ENCODE measurements at places on chromosomes 4 and X.

DNA sequence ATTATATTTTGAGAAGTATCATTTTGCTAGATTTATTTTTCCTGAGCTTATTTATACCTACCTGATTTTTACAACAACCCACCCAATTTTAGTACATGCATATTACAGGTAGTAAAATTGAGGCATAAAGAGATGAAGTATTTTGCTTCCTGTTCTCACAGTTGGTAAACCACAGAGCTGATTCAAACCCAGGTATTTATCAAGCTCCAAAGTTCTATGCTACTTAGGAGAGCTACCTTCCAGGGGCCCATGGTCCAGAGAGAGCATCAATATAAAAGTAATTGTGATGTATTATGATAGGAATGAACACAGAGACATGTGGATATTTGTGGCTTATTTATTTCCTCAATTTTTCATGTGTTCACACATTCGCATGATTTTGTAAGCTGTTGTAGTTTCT, 20.2 kb upstream of the GBA3 start:
- no peak overlapping the region for H3K4me3 ChIP-seq
- H3K4me1 ChIP-seq = no peaks in the 10 kb centered on the region
- H3K27me3 ChIP-seq = no peaks in the 10 kb centered on the region
- H3K36me3 ChIP-seq = no peaks in the 10 kb centered on the region

GRCh38 chrX:134933248-134933647, 57.5 kb upstream of the SMIM10 start:
- no peaks in the 10 kb centered on the region for H3K36me3 ChIP-seq
- H3K27ac ChIP-seq = no peak overlapping the region
- H3K4me3 ChIP-seq = no peak overlapping the region
- no peaks in the 10 kb centered on the region for H3K27me3 ChIP-seq
- no peak for DNase-seq

- no peaks in the 10 kb centered on the region for H3K4me1 ChIP-seq
- no peaks in the 10 kb centered on the region for H3K36me3 ChIP-seq
- H3K27me3 ChIP-seq = no peaks in the 10 kb centered on the region
- H3K27ac ChIP-seq = no peak overlapping the region
- H3K4me3 ChIP-seq = no peak overlapping the region
Measured at GRCh38 chr4:81921751-81922159, 450.0 kb upstream of the RASGEF1B start.

DNA sequence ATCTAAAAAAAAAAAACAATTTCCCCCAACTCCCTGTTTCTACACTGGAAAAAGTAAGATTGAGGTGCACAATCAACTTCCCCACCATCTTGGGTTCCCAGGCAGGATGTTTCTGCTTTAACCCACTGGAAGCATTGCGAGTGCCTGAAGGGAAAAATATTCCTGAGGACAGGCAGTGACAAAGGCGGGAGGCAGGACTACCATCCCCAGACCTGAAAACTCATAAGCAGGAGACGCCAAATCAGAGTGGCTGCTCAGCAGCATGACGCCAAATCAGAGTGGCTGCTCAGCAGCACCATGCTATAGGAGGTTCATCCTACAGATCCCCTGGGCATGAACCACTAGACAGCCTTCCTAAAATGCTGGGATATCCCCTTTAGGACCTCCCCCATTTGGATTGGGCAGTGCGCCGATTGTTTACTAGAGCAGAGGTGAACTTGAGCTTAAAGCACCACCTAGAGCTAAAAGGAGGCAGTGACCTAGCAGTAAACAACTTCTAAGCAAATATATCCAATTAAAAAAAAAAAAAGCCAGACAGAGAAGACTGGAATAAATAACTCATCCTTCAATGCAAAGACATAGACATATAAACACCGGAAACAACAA, 35.0 kb upstream of the GK start:
- H3K4me1 ChIP-seq = no peaks in the 10 kb centered on the region
- H3K36me3 ChIP-seq = no peaks in the 10 kb centered on the region
- no peak overlapping the region for H3K4me3 ChIP-seq
- DNase-seq = no peak

DNA sequence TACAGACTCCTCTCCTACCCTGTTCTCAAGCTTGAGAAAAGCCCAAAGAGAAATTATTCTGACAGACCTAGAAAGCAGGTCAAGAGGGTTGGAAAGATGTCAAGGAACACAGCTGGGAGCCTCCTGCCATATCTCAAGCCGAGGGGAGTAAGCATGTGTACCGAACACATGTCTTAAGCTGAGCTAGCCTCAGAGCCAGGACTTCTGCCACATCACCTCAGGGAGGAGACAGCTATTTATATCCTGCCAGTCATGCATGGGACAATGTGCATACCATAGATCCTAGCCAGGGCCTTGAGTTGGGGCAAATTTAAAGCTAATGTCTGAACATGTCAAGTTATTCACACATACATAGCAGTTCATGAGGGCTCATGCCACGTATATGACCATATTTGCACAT, 11.8 kb downstream of the TMEM31 start:
- no peak overlapping the region for H3K27ac ChIP-seq
- no peaks in the 10 kb centered on the region for H3K36me3 ChIP-seq
- H3K4me1 ChIP-seq = no peaks in the 10 kb centered on the region
- DNase-seq = no peak

GRCh38 chr4:108988464-108989195, 225.8 kb upstream of the ETNPPL start:
- H3K27me3 ChIP-seq = no peaks in the 10 kb centered on the region

DNA sequence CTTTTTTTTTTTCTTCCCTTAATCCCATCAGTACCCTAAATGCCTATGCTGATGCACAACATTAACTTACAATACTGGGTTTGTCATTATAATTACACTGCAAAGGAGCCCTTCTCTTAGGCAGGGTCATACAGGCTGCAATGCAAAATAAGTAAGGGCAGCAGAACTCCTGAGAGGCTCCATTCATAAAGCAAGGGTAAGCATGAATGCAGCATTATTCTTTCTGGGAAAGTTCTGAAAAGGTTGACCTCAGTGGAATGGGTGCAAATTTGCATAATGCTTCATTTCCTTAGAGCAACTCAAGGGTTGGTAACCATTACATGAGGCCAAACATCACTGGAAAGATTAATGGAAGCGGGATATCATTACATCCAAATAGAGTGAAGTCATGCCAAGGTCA, 789.2 kb downstream of the KLHL13 start:
- no peaks in the 10 kb centered on the region for H3K4me1 ChIP-seq
- DNase-seq = no peak
- no peaks in the 10 kb centered on the region for H3K27me3 ChIP-seq
- no peak overlapping the region for H3K27ac ChIP-seq
- H3K4me3 ChIP-seq = no peak overlapping the region
- H3K36me3 ChIP-seq = no peaks in the 10 kb centered on the region

DNA sequence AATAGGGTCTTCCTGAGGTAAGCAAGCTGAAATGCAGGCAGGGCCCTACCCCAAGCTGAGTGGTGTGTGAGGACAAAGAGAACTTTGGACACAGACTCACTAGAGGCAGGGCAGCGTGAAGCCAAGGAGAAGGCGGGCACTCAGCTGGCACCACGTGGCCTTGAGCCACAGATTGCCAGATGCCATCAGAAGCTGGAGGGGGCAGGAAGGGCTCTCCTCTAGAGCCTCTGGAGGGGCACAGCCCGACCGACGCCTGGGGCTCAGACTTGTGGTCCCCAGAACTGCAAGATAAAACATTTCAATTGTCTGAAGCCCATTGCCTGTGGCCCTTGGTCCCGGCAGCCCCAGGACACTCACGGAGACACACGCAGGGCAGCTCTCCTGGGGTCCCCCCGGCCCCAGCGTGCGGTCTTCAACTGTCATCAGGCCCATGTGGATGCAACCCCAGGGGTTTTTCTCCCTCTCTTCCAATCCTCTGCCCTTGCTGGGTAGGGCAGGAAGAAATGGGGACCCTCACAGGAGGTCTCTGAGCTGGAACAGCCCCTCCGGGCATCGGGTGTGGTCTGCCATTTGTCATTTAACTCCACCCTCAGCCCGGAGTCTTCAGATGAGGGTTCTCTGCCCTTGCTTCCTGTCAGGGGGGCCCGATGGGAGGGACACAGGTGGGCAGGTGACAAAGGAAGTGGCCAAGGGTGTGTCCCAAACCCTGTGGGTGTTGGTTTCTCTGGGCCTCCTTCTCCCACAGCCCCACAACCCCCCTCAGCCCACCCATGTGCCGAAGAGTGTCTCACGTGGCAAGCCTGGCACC, 22.2 kb downstream of the HMX1 start:
- no peak overlapping the region for H3K4me3 ChIP-seq
- no peak for DNase-seq
- peaks cover 16% of the 10 kb centered on the region for H3K27me3 ChIP-seq
- H3K4me1 ChIP-seq = no peaks in the 10 kb centered on the region
- H3K36me3 ChIP-seq = no peaks in the 10 kb centered on the region

GRCh38 chr4:106364282-106364681, 4.3 kb downstream of the GIMD1 start:
- H3K36me3 ChIP-seq = no peaks in the 10 kb centered on the region
- H3K4me1 ChIP-seq = no peaks in the 10 kb centered on the region
- no peak overlapping the region for H3K4me3 ChIP-seq

- no peak overlapping the region for H3K4me3 ChIP-seq
- H3K4me1 ChIP-seq = no peaks in the 10 kb centered on the region
- no peaks in the 10 kb centered on the region for H3K36me3 ChIP-seq
- H3K27me3 ChIP-seq = no peaks in the 10 kb centered on the region
- DNase-seq = no peak
- H3K27ac ChIP-seq = no peak overlapping the region
Measured at GRCh38 chrX:152806035-152806434, 24.5 kb downstream of the CETN2 start.

GRCh38 chr4:168955674-168956073, 54.4 kb downstream of the CBR4 start:
- no peak for DNase-seq
- H3K4me3 ChIP-seq = no peak overlapping the region
- no peaks in the 10 kb centered on the region for H3K27me3 ChIP-seq
- H3K36me3 ChIP-seq = no peaks in the 10 kb centered on the region
- no peaks in the 10 kb centered on the region for H3K4me1 ChIP-seq
- no peak overlapping the region for H3K27ac ChIP-seq

DNA sequence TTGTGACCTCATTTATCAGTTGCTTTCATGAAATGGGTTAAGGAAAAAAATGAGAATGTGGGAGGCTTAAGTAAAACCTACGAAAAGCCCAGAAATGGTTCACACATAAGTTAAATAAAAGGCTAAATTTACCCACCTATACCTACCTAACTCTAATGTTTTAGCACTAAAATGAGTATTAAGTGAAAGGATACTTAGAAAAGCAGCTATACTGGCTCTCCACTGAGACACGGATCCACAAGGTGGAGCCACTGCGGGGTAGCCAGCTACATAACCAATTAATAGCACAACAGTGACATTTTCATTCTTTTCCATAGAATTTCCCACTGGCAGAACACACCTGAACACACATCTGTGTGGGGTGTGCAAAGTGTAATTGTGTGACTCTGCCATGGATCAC, 101.9 kb downstream of the MAML3 start:
- no peak for DNase-seq
- H3K36me3 ChIP-seq = no peaks in the 10 kb centered on the region
- H3K27ac ChIP-seq = no peak overlapping the region
- H3K4me3 ChIP-seq = no peak overlapping the region
- H3K27me3 ChIP-seq = no peaks in the 10 kb centered on the region

DNA sequence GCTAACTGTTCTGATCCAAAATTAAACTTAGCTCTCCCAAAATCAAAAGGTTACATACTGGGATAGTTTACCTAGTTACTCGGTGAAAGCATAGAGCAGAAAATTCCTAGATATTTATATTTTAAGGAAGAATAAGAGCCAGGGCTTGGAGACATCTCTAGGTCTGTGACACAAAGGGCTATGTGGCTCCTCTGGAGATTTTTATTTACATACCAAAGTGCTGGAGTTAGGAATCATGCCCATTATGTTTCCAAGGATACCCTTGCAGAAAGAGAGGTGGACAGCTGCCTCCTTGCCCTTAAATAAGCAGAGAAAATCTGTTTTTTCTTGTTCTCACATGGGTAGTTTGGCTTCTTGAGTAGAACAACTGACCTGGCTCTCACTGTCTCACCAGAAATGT, 9.0 kb downstream of the COX7B2 start:
- H3K4me3 ChIP-seq = no peak overlapping the region
- H3K27ac ChIP-seq = no peak overlapping the region
- H3K36me3 ChIP-seq = no peaks in the 10 kb centered on the region
- H3K4me1 ChIP-seq = no peaks in the 10 kb centered on the region

GRCh38 chrX:24799078-24799477, 105.4 kb downstream of the POLA1 start:
- no peak overlapping the region for H3K4me3 ChIP-seq
- H3K27me3 ChIP-seq = no peaks in the 10 kb centered on the region
- no peaks in the 10 kb centered on the region for H3K4me1 ChIP-seq

GRCh38 chr4:99468889-99469288, 33.7 kb upstream of the ADH7 start:
- H3K27me3 ChIP-seq = no peaks in the 10 kb centered on the region
- no peak overlapping the region for H3K4me3 ChIP-seq
- H3K36me3 ChIP-seq = no peaks in the 10 kb centered on the region
- no peak overlapping the region for H3K27ac ChIP-seq
- no peak for DNase-seq

DNA sequence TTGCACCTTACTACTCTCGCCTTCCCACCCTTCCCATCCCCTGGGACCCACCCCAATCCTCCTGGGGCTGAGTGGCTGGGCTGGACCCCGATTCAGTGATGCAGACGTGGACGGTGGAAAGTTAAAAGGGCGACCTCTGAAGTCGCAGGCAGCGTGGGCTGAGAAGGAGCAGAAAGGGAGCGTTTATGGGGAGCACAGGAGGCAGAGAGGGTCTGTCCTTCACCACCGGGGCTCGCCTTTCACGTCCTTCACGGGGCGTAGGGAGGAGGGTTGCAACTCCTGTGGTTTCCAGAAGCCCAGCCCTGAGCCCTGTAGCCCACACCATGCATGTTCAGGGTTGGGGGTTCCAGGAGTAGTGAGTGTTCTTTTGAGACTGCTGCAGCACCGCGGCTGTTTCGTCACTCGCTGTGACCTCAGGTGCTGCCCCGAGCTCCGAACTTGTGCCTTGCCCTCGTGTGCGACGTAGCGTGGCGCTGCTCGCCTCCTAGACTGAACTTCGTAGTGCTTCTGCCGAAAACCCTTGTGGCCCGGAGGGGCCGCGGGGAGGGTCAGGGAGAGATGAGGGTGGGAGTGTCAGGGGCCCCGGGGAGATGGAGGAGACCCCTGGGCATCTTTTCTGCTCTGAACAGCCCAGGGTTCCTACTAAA, 1.6 kb downstream of the NHS start:
- H3K27ac ChIP-seq = peak overlapping the region; percentile 79
- no peaks in the 10 kb centered on the region for H3K36me3 ChIP-seq
- H3K27me3 ChIP-seq = peaks cover 10% of the 10 kb centered on the region
- peak overlapping the region; percentile 69 for H3K4me3 ChIP-seq

DNA sequence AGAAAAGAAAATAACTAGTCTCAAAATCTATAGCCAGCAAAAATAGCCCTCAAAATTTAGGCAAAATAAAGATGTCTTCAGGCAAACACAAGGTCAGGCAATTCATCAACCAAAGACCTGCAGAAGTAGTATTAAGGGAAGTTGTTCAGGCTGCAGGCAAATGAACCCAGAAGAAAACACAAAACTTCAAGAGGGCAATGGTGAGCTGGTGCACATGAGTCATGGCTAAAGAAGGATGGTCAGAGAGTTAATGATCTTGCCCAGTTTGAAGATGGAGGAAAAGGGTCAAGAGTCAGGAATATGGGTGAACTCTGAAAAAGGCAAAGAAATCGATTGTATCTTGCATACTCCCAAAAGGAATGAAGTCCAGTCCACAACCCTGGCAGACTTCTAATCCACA, 83.1 kb upstream of the FAT4 start:
- no peaks in the 10 kb centered on the region for H3K27me3 ChIP-seq
- no peak overlapping the region for H3K27ac ChIP-seq
- no peaks in the 10 kb centered on the region for H3K36me3 ChIP-seq
- no peak for DNase-seq
- no peak overlapping the region for H3K4me3 ChIP-seq
- H3K4me1 ChIP-seq = no peaks in the 10 kb centered on the region

Measured in tibial nerve (tissue), 4 donors.